ENCODE measurements at places on chromosomes 16 and 17.

- no peak for DNase-seq
Measured at GRCh38 chr16:47995354-47995753, 160.4 kb downstream of the ABCC12 start.

GRCh38 chr17:16478649-16479048 is 13.3 kb downstream of the LRRC75A start:
- no peak for DNase-seq

DNA sequence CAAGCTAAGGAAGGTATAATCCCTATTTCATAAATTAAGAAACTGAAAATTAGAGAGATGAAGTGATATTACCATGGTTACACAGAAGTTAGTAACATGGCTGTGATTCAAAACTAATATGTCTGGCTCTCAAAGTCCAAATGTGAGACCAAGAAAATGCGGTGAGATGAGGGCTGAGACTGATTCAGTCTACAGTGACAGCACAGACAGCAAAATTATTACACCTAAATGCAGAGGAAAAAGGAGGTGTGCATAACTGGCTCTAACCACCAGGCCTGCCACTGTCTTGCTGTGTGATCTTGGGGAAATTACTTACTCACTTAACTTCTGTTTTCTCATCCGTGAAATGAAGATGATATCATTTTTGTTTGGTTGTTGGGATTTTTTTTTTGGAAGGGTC is 270.0 kb upstream of the SOX9 start:
- no peak for DNase-seq

GRCh38 chr17:62670202-62670821 is 42.8 kb downstream of the MRC2 start:
- no peak for DNase-seq

GRCh38 chr16:14345512-14346115 is 274.5 kb downstream of the MRTFB start:
- DNase-seq: no peak

- DNase-seq: no peak
Measured at GRCh38 chr17:48555258-48556228, 10.6 kb upstream of the HOXB2 start.

- DNase-seq: no peak
Measured at GRCh38 chr16:6019490-6019991, 921.9 kb upstream of the EEF2KMT start.

GRCh38 chr16:57711346-57711745 is 16.7 kb downstream of the DRC7 start:
- DNase-seq: no peak

GRCh38 chr16:24041834-24042631 is 206.2 kb downstream of the PRKCB start:
- DNase-seq: peak; percentile 66
